A549 treated with dexamethasone at 1 μM for 4 hours (cell line): ENCODE measurements at places on chromosomes 7 and 10. TPM values are rescaled to one million over a fixed set of nuclear protein-coding genes. Genes with fewer than 3 reads are reported as not detected.

Gene PON3
- 30.4 to 39.5 TPM (median 35.4 TPM) in 5 replicates for total RNA-seq

Gene SLC18A3
- 0.04 to 0.06 TPM in 2 of 5 replicates, not detected in the others for total RNA-seq

Gene RAB19
- total RNA-seq = not detected in 5 replicates

Gene PLAC9
- total RNA-seq = 0.29 TPM in 1 of 5 replicates, not detected in the others

Gene SVOPL
- total RNA-seq = not detected in 5 replicates

Gene TMUB1
- total RNA-seq = 31.3 to 61.4 TPM (median 56.8 TPM) in 5 replicates

Gene OR6V1
- total RNA-seq = not detected in 5 replicates

Gene GLRX3
- total RNA-seq = 186 to 220 TPM (median 197 TPM) in 5 replicates

Gene SLC13A4
- 0.13 to 0.22 TPM in 2 of 5 replicates, not detected in the others for total RNA-seq

Gene FKBP6
- total RNA-seq = not detected in 5 replicates

Gene LYZL1
- total RNA-seq = not detected in 5 replicates

Gene PLCE1
- total RNA-seq = 7.0 to 10.3 TPM (median 9.7 TPM) in 5 replicates

Gene PIK3CG
- not detected in 5 replicates for total RNA-seq

Gene SFRP4
- total RNA-seq = 3.6 to 4.4 TPM (median 3.9 TPM) in 5 replicates

Gene LAMB1
- 106 to 129 TPM (median 124 TPM) in 5 replicates for total RNA-seq

Gene BEND7
- 7.5 to 10.1 TPM (median 8.7 TPM) in 5 replicates for total RNA-seq

Gene CCL24
- total RNA-seq = not detected in 5 replicates

Gene FAM13C
- 0.07 to 0.32 TPM (median 0.14 TPM) in 4 of 5 replicates, not detected in the other for total RNA-seq

Gene THSD7A
- total RNA-seq = 1.8 to 4.0 TPM (median 2.3 TPM) in 5 replicates

Gene IGF2BP3
- total RNA-seq = 27.4 to 38.9 TPM (median 32.5 TPM) in 5 replicates

Gene LRIT1
- total RNA-seq = not detected in 5 replicates

Gene CYP2C8
- total RNA-seq = not detected in 5 replicates

Gene H2BK1
- not detected in 5 replicates for total RNA-seq

Gene RET
- total RNA-seq = 0.50 to 0.98 TPM (median 0.58 TPM) in 5 replicates

Gene DDC
- 0.67 to 1.3 TPM (median 0.91 TPM) in 5 replicates for total RNA-seq

Gene LRRD1
- not detected in 5 replicates for total RNA-seq

Gene GPR15LG
- total RNA-seq = 0.21 TPM in 1 of 5 replicates, not detected in the others

Gene TMEM120A
- total RNA-seq = 37.7 to 48.3 TPM (median 45.4 TPM) in 5 replicates

Gene GALNT11
- total RNA-seq = 20.3 to 25.9 TPM (median 24.6 TPM) in 5 replicates

Gene WDR86
- 0.11 to 0.26 TPM (median 0.18 TPM) in 4 of 5 replicates, not detected in the other for total RNA-seq

Gene NUTM2A
- total RNA-seq = 0.04 to 0.15 TPM (median 0.08 TPM) in 4 of 5 replicates, not detected in the other

Gene LIPK
- total RNA-seq = not detected in 5 replicates
